ENCODE measurements at places on chromosomes 13 and 19. TPM values are rescaled to one million over a fixed set of nuclear protein-coding genes. Genes with fewer than 3 reads are reported as not detected.

- DNase-seq = no peak
Observed at GRCh38 chr19:3684817-3685410, 15.4 kb downstream of the PIP5K1C start.

DNA sequence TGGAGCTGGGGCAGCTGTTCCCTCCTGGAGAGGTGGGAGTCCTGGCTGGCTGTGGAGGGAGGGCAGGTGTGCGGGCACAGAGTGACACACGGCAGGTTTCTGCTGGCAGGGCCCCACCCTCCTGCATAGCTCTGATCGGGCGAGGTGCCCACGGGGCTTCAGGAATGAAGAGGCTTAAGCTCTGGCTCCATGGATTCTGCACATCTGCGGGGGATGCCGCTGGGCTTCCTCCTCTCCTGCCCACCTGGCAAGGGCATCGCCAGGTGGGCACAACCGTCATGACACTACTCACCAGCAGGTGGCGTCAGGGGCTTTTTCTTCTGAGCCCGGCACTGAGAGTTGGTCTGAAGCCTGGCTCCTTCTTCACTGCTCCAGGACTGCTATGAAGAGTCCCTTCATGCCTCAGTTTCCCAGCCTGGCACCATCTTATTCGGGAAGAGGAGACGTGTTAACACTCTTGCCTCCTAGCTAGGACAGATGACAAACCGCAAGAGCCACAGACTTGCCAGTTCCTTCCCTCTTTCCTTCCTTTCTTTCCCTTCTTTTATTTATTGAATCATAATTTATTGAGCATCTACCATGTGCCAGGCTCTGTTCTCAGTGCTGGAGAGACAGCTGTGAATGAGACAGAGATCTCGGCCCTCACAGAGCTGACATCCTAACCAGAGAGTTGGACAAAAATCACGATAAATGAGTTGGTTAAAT is 15.2 kb upstream of the PAK4 start:
- DNase-seq = peak; percentile 66

DNA sequence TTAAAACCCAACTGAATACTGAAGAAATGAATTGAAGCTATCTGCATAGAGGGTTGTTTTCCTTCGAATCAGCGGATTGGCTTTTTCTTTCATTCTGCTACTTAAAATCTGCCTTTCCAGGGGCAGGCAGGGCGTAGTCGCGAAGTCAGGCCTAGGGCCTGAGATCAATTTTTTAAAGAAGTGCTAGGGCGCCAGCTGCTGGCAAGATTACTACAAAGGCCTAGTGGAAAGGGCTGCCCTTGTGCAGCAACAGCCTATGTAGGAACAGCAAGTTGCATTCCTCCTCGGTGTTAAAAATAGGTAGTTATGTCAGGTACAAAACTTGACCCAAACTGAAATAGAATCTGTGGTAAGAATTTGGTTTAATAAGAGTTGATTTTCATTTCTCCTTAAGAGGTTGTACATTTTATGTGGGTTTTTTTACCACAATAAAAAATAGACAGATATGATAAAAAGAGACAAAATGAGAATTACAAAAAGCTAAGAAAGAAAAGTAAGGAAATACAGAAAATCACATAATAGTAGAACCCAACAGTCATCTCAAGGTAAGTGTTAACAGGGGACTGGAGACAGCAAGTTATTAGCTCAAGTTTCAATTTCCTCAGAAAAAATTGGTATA is 9.5 kb upstream of the URAD start:
- no peak for DNase-seq

DNA sequence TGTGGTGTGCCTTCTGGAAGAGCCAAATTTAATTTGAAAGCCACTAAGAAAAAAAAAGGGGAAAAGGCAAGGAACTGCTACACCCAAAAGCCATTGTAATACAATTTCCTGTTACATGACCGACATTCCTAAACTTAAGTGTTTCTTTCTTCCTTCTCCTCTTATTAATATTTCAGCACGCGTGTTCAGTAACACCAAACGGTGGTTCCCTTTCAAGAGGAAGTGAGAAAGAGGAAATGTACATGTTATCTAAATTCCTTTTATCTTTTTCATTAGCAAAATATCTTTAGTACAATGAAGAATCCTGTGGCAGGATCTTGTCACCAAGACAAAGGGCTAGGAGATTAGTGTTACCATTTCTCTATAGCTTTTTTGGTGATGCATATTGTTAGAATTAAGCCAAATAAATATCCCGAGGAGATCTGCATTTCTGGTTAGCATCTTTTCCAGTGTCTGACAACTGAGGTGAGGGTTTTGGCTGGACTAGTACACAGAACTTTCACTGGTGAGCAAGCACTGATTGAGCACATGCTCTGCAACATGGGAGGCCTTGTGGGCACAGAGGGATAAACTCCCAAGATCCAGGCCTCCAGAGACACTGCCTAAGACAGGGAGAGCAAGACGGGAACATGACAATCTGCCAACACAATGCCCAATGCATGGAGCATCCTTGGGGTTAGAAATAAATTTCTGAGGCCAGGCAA is 22.1 kb downstream of the LATS2 start:
- DNase-seq = no peak

GRCh38 chr13:47890146-47890814 is 110.8 kb downstream of the SUCLA2 start:
- DNase-seq = no peak

- peak; percentile 46 for DNase-seq
Observed at GRCh38 chr19:46265217-46265828, 31.5 kb upstream of the HIF3A start.

GRCh38 chr19:42401365-42402303 is 11.5 kb upstream of the CNFN start:
- peak; percentile 75 for DNase-seq

DNA sequence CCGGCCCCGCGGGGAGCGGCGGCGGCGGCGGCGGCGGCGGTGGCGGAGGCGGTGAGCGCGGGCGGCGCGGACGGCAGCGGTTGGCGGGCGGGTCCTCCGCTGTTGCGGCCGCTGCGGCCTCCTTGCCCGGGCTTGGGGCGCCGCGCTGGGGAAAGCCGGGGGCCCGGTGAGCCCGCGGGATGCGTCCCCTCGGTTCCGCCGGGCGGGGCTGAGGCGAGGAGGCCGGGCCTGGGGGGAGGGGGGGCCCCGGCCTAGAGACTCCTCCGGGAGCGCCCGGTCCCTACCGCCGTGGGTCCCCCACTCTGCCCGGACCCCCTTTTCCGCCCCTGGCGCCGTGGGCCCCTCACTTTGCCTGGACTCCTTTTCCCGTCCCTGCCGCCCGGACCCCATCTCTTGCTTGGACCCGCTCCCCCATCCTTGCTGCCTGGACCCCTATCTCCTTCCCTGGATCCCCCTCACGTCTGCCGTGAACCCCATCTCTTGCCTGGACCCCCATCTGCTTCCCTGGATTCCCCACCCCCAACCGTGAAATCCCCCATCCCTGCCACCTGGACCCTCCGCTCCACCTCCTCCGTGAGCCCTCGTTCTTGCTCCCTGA is 28.6 kb upstream of the NDUFS7 start:
- DNase-seq = no peak

- no peak for DNase-seq
Observed at GRCh38 chr13:22432690-22433089, 748.1 kb upstream of the SGCG start.

DNA sequence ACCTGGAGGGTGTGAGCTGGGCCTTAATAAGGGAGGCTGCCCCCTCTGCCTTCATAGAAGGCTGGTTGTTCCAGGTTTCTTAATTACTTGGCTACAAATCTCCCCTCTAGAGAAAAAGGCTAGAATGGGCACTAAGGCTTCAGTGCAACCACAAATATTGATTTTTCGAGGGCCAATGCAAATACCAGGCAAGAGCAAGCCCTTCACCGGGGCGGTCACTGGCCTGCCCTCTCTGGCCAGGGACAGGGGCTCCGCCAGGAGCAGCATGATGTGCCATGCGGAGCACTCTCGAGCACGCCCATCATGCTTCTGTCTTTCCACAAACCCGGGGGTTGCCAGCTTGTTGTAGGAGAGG is 127.8 kb upstream of the SPACA7 start:
- peak; percentile 53 for DNase-seq

DNA sequence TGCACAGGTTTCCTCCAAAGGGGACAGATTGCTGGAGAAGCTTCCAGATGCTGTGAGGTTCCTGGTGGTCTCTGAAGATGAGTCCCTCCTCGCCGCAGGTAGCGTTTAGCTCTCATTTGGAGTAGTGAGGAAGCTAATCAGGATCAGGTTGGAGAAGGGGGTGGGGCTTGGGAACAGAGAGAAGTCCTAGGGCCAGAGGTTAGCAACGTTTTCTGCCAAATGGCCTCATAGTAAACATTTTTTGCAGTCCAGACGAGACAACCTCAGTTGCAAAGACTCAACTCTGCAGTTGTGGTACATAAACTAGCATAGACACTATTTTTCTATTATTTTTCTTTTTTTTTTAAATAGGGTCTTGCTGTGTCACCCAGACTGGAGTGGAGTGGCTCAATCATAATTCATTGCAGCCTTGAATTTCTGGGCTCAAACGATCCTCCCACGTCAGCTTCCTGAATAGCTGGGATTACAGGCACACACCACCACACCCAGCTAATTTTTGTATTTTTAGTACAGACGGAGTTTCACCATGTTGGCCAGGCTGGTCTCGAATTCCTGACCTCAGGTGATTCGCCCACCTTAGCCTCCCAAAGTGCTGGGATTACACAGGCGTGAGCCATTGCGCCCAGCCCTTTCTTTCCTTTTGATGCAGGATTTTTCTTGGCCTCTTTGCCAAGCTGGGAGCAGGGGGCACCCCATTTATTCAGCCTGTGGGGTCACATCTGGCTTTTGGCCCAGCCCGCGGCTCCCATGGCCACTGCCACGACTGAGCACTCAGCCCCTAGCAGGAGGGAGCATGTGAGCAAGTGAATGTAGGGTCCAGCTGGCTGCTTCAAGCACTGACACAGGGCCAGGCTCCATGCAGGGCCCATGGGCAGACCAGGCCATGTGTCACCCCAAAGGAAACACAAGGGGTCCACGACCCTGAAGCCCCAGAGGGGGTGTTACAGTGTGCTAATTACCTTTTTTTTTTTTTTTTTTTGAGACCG is 34.4 kb upstream of the SIN3B start:
- no peak for DNase-seq

- DNase-seq = peak; percentile 43
Observed at GRCh38 chr19:53511933-53512374, 26.0 kb upstream of the ZNF331 start.

DNA sequence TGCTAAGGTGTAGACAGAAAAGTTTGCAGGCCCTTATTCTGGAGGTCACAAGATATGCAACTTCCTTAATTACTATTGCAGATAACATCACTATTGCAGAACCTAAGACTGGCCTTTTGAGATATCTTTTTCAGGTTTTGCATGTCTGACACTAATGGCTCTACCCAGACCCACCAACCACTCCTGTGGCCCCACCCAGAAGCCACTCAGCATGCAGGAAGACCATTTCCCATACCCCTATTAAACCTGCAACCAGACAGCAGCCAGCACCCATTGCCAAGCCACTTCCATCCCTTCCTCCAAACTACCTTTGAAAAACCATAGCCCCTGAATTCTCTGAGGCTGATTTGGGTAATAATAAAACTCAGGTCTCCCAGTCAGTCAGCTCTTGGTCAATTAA is 297.6 kb downstream of the SLITRK6 start:
- no peak for DNase-seq

DNA sequence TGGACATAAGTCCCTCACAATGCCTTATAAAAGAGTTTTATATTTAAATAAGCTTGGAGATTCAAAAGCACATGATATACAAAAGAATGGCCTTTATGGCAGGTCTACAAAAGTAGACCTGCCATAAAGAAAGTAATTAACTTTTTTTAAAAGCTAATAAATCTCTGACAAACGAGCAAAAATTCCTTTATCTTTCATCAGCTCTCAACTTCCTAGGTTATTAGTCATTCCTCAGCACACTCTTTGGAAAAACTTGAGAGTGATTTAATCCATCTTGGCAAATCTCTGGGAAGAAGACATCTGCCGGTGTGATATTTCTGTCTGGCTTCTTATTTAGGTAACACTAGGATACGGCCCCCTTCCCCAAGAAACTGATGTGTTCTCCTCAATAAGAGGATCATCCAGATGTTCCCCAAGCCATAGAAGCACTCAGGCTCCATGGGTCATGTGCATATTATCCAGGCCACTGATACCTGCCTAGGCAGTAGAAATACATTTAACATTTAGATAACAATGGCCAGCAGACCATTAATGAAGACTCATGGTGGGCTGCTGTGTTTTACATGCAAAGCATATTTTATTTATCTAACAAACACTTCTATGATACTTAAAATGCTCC is 372.7 kb downstream of the LIG4 start:
- no peak for DNase-seq

- no peak for DNase-seq
Observed at GRCh38 chr19:16290692-16291091, 33.9 kb upstream of the KLF2 start.

- no peak for DNase-seq
Observed at GRCh38 chr19:18894254-18895037, 1.5 kb downstream of the CERS1 start.

- peak; percentile 94 for DNase-seq
Observed at GRCh38 chr19:41872775-41873647, 4.1 kb upstream of the CD79A start.

DNA sequence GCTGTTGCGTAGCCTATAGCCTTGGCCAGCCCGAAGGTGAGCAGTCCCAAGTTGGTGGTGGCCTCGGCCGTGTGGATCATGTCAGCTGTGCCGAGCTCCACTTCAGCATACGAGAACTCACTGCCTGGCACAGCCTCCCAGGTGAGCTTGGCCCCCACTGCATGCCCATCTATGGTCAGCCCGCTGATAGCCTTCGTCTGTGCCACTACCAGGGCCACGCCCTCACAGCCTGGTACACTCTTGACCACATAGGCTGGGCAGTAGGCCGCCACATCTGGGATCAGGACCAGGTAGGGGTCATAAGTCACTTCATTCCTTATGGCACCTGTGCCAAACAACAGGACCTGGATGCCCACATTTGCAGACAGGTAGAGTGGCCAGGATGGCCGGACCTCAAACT is 7.4 kb downstream of the FCGBP start:
- DNase-seq = no peak

GRCh38 chr13:73808318-73808717 is 325.9 kb downstream of the KLF12 start:
- DNase-seq = no peak

GRCh38 chr13:53127373-53127772 is 98.8 kb downstream of the OLFM4 start:
- DNase-seq = no peak

Gene ZNF442
- 0.33 TPM for total RNA-seq

Gene USHBP1
- total RNA-seq = 9.6 TPM

Gene EFNA2
- not detected for total RNA-seq

Gene PDE4C
- 25.9 TPM for total RNA-seq

Gene LIM2
- not detected for total RNA-seq

Gene ZNF554
- 3.7 TPM for total RNA-seq

Gene LRRC25
- 17.8 TPM for total RNA-seq

Gene ONECUT3
- total RNA-seq = not detected

Gene CYP2F1
- total RNA-seq = 16.6 TPM

Gene OVOL3
- total RNA-seq = not detected
